ENCODE measurements at places on chromosomes 5 and 9.

- peak; percentile 20 for DNase-seq
These were observed 193.3 kb upstream of the PANK3 start for GRCh38 chr5:168772316-168772961.

GRCh38 chr5:180133551-180133950 is 62.0 kb upstream of the RNF130 start:
- DNase-seq, result no peak

- no peak for DNase-seq
These were observed 111.1 kb downstream of the WNK2 start for GRCh38 chr9:93295031-93295430.

GRCh38 chr9:98129451-98129881 is 10.4 kb upstream of the TRIM14 start:
- DNase-seq, result no peak

- DNase-seq, result no peak
These were observed 345.2 kb downstream of the ZSWIM6 start for GRCh38 chr5:61677220-61677619.

GRCh38 chr9:103183701-103184171 is 188.6 kb downstream of the CYLC2 start:
- DNase-seq, result peak; percentile 1

- peak; percentile 93 for DNase-seq
These were observed 61.0 kb upstream of the TARS1 start for GRCh38 chr5:33379757-33380156.

DNA sequence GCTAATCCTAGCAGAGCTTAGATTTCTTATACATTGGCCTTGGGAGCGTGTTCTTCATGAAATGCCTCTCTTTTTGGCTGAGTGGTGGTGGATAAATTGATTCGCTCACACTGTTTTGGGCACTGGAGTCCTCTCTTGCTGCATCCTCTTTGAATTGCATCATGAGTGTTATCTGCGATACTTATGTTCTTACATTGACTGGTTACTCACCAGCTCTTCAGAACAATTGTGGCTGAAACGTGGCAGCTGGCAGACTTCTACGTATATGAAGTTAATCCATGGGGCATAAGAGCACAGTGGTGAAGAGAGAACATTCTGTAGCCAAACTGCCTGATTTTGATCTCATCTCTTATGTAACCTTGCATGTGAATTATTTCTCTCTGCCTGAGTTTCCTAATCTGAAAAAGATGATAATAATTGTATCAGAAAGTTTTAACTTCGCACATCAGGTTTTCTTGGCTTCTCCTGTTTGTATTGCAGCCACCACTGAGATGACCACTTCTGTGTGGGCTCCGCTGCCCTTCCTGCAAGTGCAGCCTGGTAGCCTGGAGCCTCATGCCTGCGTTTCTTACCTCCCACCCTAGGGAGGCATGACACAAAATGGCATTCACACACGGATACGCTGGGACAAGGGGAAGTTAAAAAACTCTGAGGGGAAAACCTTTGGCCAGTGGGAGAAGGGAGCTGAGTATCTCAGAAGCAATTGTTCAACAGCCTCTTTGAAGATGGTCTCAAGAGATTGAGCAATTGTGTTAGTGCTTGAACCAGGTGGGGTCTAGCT is 295.2 kb downstream of the ARHGAP26 start:
- no peak for DNase-seq

GRCh38 chr9:130365323-130365721 is 79.4 kb upstream of the ASS1 start:
- no peak for DNase-seq

DNA sequence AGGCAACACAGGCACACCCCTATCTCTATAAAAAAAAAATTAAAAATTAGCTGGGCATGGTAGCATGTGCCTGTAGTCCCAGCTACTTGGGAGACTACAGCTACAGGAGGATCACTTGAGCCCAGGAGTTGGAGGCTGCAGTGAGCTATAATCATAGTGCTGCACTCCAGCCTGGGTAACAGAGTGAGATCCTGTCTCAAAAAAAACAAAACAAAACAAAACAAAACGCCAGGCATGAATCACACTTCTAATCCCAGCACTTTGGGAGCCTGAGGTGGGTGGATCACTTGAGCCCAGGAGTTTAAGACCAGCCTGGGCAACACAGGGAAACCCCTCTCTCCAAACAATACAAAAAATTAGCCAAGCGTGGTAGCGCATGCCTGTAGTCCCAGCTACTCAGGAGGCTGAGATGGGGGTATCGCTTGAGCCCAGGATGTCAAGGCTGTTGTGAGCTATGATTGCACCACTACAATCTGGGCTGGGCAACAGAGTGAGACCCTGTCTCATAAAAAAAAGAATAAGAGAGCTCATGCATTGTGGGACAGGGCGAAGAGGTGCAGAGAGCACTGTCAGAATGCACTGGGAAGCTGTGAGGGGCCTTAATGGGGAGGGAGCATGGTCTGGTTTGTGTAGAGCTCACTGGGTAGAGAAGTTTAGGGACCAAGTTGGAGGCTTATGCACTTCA is 8.4 kb upstream of the SAP30L start:
- no peak for DNase-seq

- no peak for DNase-seq
These were observed 12.1 kb downstream of the PIK3R1 start for GRCh38 chr5:68227532-68228160.

- no peak for DNase-seq
These were observed 865.0 kb upstream of the ACO1 start for GRCh38 chr9:31519424-31519823.

- DNase-seq, result no peak
These were observed 1.8 kb downstream of the SEMA5A start for GRCh38 chr5:9544056-9544455.

- DNase-seq, result no peak
These were observed 2074.5 kb downstream of the MAT2B start for GRCh38 chr5:165579911-165580310.

- DNase-seq, result peak; percentile 41
These were observed 32.1 kb downstream of the ARL15 start for GRCh38 chr5:54278036-54278830.

DNA sequence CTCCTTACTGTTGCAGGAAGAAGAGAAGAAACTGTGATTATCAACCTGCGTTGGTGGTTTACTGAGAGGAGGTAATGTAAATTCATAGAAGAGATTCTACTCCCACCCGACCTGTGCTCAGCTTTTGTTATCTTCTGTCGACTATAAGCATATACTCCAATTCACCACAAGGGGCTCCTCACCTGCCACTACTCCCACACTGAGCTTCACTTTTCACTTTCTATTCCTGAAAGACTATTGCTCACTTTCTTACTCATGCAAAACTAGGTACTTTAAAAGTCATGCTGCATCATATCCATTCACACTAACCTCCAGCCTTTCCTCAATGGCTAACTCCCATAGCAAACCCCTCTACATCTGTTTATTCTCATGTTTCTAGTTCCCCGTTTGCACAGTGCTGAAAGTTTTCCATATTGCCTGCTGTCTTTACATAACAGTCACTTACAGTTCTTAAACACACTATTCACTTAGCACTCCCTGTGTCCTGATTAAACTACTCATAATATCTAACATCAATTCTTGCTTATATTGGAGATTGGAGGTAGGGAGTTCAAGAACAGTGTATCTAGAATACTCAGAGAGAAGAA is 1062.6 kb downstream of the NR2F1-AS1 start:
- DNase-seq, result peak; percentile 70

DNA sequence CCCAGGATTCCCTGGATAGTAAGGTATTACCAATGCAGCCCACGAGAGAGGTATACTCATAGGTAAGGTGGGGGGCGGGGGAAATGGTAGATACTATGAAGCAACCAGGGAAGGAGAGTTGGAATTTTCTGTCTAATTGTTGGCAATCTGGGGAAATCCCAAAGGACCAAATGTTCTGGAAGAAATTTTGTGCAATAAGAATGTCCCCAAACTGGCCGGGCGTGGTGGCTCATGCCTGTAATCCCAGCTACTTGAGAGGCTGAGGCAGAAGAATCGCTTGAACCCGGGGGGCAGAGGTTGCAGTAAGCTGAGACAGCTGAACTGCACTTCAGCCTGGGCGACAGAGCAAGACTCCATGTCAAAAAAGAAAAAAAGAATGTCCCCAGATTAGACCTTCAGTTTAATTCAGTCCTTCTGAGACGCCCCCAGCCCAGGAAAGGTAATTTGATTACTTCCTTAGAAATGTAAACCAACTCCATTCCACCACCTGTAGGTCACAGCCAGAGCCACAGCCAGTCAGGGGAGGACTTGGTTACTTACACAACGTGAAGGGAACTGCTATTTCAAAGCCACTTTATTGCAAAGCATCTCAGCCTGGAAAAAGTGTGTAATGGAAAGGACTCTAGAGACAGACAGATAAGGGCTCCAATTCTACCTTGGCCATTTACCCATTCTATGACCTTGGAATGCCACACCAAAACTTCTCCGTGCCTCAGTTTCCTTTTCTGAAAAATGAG is 50.0 kb upstream of the KLF4 start:
- DNase-seq, result peak; percentile 80

DNA sequence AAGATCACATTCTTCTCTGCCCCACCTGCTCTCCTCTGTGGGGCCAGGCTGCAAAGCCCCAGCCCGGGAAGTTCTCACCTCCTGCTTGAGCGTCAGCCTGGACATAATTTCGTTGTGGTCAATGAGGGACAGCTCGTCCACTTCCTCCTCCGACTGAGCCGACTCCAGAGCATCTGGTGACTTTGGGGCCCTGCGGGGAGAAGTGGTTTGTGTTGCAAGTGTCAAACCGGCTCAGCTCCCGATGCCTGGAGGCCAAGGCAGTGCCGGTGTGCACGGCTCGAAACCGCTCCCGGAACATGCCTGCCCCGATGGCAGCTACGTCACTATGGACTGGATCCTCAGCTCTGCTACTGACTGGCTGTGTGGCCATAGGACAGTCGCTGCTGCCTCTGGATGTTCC is 52.8 kb downstream of the PRRT1B start:
- DNase-seq, result no peak

DNA sequence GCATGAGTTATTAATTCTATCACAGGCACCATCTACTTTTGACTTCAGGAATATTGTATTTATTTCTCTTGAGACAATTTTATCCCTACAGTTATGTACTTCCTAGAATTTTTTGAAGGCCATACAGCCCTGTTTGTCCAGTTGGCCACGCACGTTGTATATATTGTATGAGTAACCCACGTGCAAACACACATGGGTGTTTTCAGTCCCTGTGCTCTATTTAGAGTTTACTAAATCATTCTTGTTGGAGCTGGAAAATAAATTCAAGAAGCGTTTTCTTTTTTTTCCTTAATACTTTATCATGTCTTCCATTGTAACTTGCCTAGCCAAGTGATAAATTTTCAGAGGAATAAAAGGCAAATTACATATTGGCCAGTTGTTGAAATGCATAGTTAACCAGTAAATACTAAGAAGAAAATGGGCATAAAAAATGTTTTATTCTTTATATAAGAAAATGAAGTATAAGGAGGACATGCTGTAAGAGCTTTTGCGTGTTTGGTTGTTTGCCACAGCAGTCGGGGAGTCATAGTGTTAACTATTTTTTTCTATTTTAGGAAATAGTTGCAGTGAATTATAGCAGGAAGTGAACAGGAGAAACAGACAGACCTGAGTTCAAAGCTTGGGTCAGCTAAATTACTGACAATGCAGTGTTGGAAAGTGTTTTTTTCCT is 86.4 kb upstream of the MINAR2 start:
- no peak for DNase-seq

DNA sequence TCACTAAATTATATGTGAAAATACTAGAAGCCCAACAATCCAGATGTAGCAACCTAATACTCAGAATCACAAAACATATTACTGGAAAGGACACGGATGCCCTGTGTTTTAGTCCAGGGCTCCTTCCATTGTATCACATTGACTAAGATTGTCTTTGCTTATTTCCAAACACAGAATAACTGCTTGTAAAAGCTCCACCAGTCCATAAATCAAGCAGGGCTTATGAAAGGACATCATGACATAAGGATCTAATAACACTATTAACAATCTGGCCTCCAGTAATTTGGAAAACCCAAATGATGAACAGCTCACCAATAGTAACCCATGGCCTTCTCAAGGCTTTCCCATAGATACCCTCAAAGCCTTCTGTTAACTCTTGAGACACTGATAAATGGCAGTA is 39.8 kb downstream of the WDR41 start:
- DNase-seq, result no peak

- no peak for DNase-seq
These were observed 47.1 kb downstream of the C9orf57 start for GRCh38 chr9:72013292-72013760.

GRCh38 chr5:139222346-139222745 is 24.2 kb upstream of the SIL1 start:
- no peak for DNase-seq

DNA sequence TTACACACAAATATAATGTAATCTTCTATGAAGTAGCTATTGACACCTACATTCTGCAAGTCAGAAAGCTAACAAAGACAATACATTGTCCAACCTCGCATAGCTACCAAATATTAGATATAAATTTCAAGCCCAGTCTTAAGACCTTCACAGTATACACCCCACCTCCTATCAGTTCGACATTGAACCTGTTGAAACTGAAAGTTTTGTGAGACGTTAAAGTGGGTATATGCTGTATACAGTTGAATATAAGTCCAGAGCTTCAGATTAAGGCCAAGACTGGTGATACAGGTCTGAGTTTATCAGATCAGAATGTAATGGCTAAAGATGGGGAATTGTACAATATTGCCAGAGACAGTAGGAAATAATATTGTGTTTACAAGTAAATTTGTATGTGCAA is 489.3 kb upstream of the RORB start:
- DNase-seq, result no peak

DNA sequence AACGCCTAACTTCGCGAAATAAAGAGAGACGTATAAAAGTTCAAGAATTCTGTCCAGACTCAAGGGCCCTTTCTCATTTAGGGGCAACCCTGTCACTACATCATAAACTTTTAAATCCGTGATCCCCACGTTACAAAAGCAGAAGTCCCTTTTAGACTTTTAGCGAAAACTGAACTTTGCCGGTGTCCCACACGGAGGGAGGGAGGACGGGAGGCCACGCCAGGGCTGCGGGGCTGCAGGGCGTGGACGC is 515 bp upstream of the F2R start:
- DNase-seq, result no peak

- no peak for DNase-seq
These were observed 132.5 kb upstream of the FER start for GRCh38 chr5:108615216-108615615.

GRCh38 chr5:44160369-44160768 is 228.9 kb downstream of the FGF10 start:
- DNase-seq, result no peak

- no peak for DNase-seq
These were observed 28.5 kb downstream of the SPINK5 start for GRCh38 chr5:148091991-148092964.

- DNase-seq, result peak; percentile 74
These were observed 79.9 kb downstream of the FNBP1 start for GRCh38 chr9:129962889-129963703.

- no peak for DNase-seq
These were observed 322.4 kb downstream of the NPR3 start for GRCh38 chr5:33033516-33033915.

DNA sequence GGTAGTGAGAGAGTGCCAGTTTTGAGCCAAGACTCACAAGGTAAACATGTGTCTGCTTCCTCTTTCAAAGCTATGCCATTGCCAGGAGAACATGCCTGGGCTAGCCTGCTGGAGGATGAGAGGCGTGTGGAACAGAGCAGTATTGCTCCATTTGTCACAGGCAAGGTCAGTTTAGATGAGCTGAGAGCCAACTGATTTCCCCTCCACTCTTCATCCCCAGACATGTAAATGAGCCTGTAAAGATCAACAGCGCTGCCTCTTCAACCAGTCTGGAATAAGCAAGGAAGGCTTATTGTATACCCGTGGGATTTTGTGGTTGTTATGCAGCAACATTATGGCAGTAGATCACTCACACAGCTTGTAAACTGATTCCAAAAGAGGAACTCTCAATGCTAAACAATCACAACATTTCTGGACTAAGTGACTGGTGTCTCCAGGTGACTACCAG is 8.2 kb upstream of the GDNF start:
- DNase-seq, result no peak

All from GM23338 (cell line).